ENCODE measurements at places on chromosomes 4 and X.

- DNase-seq = peak; percentile 72
Measured at GRCh38 chr4:139177049-139177868, at the start of gene ELF2. TSS of gene ELF2 (minus strand) at chr4:139177218. CDS start at chr4:139137701, 39,517 bp downstream.

GRCh38 chrX:12309040-12309743 lies 170.9 kb downstream of the FRMPD4 start:
- DNase-seq = no peak

DNA sequence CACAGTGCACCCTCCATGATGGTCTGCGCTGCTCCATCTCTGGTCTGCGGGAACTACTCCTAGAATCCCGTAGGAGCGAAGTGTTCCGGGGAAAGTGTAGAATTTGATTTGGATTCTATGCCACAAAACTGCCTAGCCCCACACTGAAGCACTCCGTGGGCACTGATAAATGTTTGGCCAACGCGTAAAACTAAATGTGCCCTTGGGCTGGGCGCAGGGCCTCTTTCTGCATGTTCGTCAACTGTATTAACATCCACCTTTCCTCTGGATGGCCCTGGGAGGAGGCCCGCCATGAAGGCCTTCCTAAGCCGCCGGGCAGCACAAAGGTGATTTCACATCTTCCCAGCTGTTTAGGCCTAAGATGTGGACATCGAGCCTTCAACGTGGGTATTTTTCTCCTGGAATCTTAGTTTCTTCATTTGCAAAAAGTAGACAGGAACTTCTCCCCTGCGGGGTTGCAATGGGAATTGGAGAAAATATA lies 2.6 kb downstream of the MSX1 start:
- DNase-seq = no peak

GRCh38 chr4:41661442-41662076 lies 87.0 kb downstream of the PHOX2B start:
- no peak for DNase-seq

DNA sequence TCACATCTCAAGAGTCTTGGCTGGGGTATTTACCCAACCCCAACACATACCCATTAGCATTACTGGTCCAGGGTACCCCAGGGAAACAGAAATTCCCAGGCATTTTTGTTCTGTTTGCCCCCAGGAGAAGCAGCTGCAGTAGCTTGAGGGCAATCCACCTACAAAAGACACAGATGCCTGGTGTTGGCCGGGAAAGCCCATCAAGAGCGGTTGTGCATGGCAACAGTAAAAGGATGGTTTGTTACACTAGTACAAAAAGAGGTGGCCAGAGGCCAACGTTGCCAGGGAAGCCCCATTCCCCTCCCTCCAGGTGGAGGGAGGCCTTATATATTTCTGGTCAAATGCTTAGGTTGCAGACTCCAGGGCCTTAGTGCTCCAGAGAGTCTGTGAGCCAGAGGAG lies 637.8 kb downstream of the BCOR start:
- no peak for DNase-seq

DNA sequence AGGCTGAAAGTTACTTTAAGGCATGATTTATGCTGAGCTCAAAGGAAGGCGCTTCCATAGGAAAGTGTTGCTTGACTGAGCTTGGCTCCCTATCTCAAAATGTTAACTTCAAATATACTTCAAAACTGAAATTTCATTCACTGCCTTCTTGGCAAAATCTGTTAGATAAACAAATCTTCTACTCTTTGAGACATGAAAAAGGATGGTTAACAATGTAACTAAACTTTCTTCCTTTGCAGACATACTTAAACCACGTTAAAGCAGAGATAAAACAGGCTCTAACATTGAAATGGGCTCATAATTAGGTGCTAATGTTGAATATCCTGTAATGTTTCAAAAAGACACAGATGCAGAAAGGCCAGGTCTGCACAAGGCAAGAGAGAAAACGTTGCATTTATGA lies 110.4 kb downstream of the AMELX start:
- no peak for DNase-seq

GRCh38 chr4:24805566-24805965 lies 10.2 kb downstream of the SOD3 start:
- no peak for DNase-seq

GRCh38 chrX:106901781-106902219 lies 1.3 kb downstream of the RIPPLY1 start:
- no peak for DNase-seq

- DNase-seq = no peak
Measured at GRCh38 chr4:69773484-69773883, 13.1 kb upstream of the SULT1B1 start.

GRCh38 chr4:3202836-3203820 lies 45.8 kb upstream of the MSANTD1 start:
- no peak for DNase-seq

GRCh38 chrX:39866229-39866628 lies 231.5 kb downstream of the BCOR start:
- DNase-seq = no peak

- no peak for DNase-seq
Measured at GRCh38 chr4:101238706-101239105, 108.6 kb downstream of the PPP3CA start.

GRCh38 chr4:88757776-88758175 lies 60.1 kb upstream of the NAP1L5 start:
- no peak for DNase-seq

DNA sequence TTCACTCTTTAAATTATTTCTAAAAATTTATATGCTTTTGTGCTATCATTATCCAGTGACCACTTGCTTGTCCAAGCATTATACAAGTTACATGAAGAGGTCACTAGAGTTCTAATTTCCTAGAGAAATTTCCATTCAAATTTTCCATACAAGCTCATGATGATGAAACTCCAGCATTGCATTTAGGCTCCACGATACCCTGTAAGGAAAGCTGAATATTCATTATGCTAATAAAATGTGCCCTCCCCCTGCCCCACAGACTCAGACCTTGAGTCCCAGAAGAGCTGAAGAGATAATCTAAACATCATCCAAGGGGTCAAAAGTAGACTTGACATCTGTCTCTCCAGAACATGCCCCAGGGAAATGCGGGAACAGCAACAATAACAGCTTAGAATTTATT lies 19.6 kb upstream of the FAM156A start:
- no peak for DNase-seq

GRCh38 chr4:70062000-70062399 lies 11.8 kb downstream of the HTN1 start:
- no peak for DNase-seq

DNA sequence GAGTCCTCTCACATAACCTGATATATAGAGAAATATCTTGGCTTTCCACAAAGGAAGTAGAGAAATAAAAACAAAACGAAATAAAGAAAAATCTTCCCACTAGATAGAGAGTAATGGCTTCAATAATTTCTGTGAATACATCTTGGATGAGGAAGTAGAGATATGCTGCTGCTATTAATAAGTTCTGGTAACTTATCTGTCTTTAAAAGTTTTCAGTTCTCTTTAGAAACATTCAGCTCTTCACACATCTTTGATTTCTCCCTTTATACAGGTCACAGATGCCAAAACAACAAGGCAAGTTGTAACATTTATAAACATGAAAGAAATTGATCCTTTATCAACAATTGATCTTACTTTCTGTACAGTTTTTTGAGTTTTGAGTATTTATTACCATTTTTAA lies 615.8 kb downstream of the TRAM1L1 start:
- no peak for DNase-seq

DNA sequence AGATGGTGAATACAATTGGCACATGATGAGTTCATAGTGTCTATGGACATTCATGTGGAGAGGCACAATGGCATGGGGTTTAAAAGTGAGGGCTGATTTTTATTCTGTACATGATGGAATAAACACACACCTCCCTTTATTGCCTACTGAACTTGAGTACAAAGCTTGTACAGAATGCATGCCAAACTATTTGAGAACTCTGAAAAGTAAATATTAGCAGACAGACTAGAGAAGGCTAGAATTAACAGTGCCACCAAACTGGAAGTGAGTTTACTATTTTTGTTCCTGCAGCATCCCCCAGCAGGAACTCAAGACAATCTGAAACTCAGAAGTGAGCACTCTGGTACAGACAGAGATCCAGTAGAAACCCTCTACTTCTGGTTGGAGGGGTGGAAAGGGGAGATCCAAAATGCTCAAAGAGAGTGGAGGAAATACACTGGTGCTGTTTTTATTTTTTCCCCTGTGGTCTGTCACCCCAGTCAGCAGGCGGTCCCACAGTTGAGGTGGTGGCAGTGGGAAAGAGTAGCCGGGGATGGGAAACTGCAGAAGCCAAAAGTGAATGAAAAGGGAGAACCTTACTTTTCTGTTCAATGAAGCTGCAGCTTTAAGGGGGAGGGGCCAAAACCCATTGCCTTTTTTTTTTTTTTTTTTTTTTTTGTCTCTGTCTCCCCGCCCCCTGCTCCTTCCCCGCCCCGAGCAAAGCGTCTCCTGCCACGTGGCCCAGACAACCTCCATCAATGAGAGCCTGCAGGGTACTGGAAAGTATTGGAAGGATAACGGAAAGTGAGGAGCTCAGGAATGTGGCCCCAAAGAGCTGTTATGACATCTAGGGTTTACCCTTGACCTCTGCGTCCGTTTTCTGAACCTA lies 20.5 kb downstream of the AKAP4 start:
- no peak for DNase-seq

DNA sequence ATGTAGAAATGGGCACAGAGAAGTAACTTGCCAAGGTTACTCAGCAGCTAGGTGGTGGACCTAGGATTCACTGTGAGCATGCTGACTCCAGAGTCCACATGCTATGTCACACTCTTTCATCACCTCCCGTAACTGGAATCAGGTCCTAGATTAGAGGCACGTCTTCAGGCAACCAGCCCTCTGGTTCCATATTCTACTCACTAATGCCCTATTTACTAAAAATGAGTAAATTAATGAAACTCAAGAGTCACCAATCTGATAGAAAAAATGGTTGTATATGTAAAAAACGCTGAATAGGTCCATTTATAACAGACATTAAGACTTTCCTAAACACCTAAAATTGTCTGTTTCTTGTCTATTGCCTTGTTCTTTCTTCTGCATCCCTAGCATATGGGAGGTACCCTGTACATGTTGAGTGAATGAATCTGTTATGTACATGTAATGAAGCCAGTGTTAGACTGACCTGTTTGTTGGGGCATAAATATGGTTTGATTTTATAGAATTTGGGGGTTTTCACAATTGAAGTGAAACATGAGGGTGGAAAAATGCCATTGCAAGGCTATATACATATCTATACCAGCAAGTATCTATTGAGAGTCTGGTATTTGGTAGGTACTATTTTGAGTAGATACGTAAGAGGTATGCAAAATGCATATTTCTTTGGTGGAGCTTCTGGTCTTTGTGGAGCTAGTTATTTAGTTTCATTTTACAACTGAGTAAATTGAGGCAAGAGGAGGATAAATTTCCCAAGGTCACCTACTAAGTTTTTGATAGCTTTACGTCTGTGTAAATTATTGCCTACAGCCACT lies 7.5 kb upstream of the RUFY3 start:
- DNase-seq = no peak

DNA sequence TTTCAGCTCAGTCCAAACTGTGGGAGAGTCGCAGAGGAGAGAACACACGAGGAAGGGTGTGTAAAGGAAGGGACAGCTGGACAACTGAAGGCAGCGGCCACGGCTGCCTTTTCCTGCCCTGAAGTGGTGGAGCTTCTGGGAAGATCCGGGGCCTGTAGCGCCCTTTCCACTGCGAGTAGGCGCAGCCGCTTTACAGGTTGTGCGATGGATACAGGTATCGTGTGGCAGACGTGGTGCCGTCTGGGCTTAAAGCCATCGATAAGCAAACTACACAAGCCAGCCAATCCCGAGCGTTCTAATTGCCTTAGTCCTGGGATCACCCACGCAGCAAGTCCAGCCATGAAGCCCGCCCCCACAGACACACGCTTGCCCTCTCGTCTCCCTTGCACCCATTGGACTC lies 15.4 kb downstream of the NKX6-1 start:
- no peak for DNase-seq

- DNase-seq = no peak
Measured at GRCh38 chrX:68991691-68992345, 163.0 kb downstream of the EFNB1 start.

DNA sequence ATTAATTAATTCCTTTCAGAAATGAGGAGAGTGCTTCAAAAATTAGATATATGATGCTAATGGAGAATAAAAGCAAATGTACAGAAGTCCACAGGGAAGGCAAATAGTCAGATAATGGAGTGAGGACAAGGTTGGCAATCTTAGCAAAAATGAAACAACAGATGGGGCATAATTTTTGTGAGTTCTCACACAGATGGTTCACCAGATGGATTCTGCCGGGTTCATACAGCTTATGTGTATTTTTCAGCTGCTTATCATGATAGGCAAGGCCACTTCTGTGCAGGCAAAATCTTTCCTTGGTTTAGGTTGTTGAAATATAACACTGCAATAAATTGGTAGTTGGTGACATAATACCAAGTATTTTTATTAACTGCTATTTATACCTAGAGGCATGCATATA lies 1539.0 kb upstream of the IGFBP7 start:
- no peak for DNase-seq

- no peak for DNase-seq
Measured at GRCh38 chrX:153725039-153725831, 579 bp downstream of the ABCD1 start.

GRCh38 chrX:69285881-69286564 lies 120.8 kb upstream of the PJA1 start:
- DNase-seq = peak; percentile 22

- no peak for DNase-seq
Measured at GRCh38 chrX:37350034-37350365, 836 bp downstream of the PRRG1 start.

DNA sequence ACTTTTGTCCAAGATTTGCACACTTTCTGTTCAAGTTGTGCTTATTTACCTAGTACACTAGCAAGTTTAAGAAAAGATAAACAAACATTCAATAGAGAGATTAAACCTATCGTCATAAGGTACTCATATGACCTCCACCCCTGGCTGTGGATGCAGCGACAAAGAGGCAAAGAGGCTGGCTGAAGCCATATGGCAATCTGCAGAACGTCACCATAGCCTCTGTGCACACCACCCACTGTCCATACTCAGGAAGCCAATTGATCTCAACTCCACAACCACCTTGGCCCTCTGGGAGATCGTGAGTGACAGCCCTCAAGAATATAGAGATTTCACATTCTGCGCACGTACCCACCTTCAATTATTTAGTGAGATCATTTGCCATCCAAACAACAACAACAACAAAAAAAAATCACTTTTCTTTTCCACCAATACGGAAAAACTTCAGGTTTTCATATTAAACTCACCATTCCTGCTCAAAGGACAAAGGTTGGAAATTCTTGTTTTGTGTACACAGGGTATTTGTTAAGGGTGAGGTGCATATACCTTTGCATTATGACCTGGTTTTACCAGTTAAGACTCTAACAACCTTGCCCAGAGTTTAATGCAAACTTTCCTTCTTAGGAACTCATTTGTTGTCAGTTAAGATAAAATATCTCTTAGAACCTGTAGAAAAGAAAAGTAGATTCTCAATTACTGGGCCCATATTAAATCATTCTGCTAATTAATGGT lies 243.0 kb upstream of the FSTL5 start:
- DNase-seq = no peak

All from stimulated activated CD8-positive, alpha-beta memory T cell treated with anti-CD3 and anti-CD28 coated beads, Interleukin-2, amount 100 ng/mL, for 1 hour (primary cell).